ENCODE measurements at places on chromosomes 1 and 21.

DNA sequence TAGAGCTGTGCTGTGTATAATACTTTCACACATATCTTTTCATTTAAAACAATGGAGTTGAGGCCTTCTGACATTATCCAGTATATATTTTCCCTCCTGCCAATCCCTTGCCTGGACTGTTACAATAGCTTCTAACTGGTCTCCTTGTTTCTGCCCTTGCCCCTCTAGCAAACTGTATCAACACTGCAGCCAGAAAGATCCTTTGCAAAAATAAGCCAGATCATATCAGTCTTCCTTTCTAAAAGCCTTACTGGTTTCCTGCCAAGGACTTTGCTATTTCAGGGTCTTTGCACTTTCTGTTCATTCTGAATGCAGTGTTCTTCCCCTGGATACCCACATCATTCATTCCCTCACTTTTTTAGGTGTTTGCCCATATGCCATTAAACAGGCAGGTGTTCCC, 370.1 kb downstream of the PTBP2 start:
- H3K36me3 ChIP-seq: no peaks in the 10 kb centered on the region
- DNase-seq: no peak
- no peaks in the 10 kb centered on the region for H3K27me3 ChIP-seq
- no peak overlapping the region for H3K4me3 ChIP-seq
- no peaks in the 10 kb centered on the region for H3K4me1 ChIP-seq
- no peak overlapping the region for H3K27ac ChIP-seq

DNA sequence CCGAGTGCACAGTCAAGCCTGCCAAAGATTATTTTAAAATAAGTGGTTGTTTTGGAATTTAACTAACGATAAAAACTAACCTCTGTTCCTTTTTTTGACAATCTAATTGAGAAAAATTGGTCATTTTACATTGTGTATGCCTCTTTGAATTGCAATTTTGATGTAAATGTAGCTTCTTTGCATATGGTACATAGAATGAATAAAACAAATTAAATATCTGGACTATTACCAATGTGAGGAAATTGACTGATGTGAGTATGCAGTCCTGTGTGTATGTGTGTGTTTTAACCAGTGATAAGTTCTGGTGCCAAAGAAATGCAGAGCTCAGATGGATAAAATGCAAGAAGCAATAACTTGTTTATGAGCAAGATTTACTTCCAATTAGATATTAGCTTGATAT, 281.3 kb upstream of the ZP4 start:
- H3K4me3 ChIP-seq: no peak overlapping the region
- no peak overlapping the region for H3K27ac ChIP-seq
- no peaks in the 10 kb centered on the region for H3K36me3 ChIP-seq
- no peak for DNase-seq
- no peaks in the 10 kb centered on the region for H3K27me3 ChIP-seq

GRCh38 chr1:143666851-143667250, 304.9 kb downstream of the FAM72C start:
- H3K4me1 ChIP-seq: no peaks in the 10 kb centered on the region
- no peak overlapping the region for H3K4me3 ChIP-seq
- H3K27me3 ChIP-seq: no peaks in the 10 kb centered on the region
- no peak overlapping the region for H3K27ac ChIP-seq
- no peaks in the 10 kb centered on the region for H3K36me3 ChIP-seq

DNA sequence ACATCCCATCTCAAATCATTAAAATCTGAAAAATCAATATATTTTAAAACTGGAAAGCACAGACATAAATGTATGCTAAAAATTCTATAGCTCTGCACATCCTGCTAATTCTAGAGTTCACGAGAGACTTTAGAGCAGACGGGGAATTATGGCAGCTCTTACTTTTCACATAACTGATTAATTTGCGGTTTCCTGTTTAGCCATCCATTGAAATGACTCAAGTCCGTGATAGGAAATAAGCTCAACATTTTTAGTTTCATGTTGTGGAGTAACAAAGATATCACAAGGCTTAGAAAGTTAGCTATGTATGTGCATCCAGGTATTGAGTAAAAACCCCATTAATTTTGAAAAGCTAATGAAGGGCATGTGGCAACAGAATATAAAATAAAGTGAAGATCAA, 123.2 kb downstream of the SMYD2 start:
- H3K27ac ChIP-seq: peak overlapping the region; percentile 85
- H3K4me1 ChIP-seq: peaks cover 9% of the 10 kb centered on the region
- no peak for DNase-seq
- no peaks in the 10 kb centered on the region for H3K27me3 ChIP-seq

- H3K27me3 ChIP-seq: no peaks in the 10 kb centered on the region
- H3K4me3 ChIP-seq: no peak overlapping the region
- no peaks in the 10 kb centered on the region for H3K4me1 ChIP-seq
- DNase-seq: peak; percentile 18
Observed at GRCh38 chr1:150931773-150932172, 5.6 kb downstream of the SETDB1 start.

- H3K36me3 ChIP-seq: no peaks in the 10 kb centered on the region
- no peak overlapping the region for H3K27ac ChIP-seq
- no peak overlapping the region for H3K4me3 ChIP-seq
- DNase-seq: no peak
Observed at GRCh38 chr1:78070758-78071157, 25.0 kb downstream of the GIPC2 start.

- peak; percentile 90 for DNase-seq
- no peak overlapping the region for H3K4me3 ChIP-seq
- H3K4me1 ChIP-seq: peaks cover 9% of the 10 kb centered on the region
- H3K27ac ChIP-seq: peak overlapping the region; percentile 82
Observed at GRCh38 chr1:175129997-175130648, 62.5 kb downstream of the KIAA0040 start.

DNA sequence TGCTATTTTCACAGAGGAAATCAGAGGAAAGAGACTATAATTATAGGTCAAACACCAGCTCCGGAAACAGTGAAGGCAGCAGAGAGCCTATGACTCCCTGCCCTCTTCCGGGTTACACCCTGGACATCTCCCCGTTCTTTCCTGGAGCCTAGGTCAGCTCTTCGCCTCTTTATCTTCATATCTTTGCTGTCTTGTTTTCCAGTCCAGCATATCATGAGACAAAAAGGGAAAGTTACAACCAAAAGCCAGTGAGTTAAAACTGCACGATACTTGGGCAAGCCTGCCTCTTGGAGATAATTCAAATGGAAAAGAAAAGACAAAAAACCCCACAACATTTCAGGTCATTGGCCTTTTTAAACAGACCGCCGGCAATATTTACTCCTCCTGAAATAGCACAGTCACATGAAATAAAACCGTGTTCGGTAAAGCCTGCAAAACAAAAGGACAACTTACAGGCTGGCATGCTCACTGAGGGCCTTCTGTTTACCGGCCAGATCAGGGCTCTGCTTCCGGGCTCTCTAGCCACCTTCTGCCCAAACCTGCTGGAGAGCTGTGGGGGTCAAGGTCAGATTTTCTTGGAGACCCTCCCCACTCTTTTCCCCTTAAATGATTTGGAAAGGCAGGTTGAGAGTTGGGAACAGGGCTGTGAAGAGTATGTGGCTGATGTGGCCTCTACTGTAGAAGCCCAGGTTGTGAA, 42.8 kb upstream of the PPP2R5A start:
- H3K4me1 ChIP-seq: no peaks in the 10 kb centered on the region
- H3K36me3 ChIP-seq: no peaks in the 10 kb centered on the region
- no peak overlapping the region for H3K4me3 ChIP-seq
- no peak overlapping the region for H3K27ac ChIP-seq

- no peaks in the 10 kb centered on the region for H3K36me3 ChIP-seq
- H3K4me1 ChIP-seq: no peaks in the 10 kb centered on the region
- H3K27ac ChIP-seq: no peak overlapping the region
- no peak overlapping the region for H3K4me3 ChIP-seq
- H3K27me3 ChIP-seq: no peaks in the 10 kb centered on the region
Observed at GRCh38 chr1:67969446-67969845, 81.0 kb downstream of the DIRAS3 start.

- no peak overlapping the region for H3K4me3 ChIP-seq
- H3K4me1 ChIP-seq: no peaks in the 10 kb centered on the region
- no peaks in the 10 kb centered on the region for H3K36me3 ChIP-seq
- H3K27ac ChIP-seq: no peak overlapping the region
- DNase-seq: no peak
- no peaks in the 10 kb centered on the region for H3K27me3 ChIP-seq
Observed at GRCh38 chr1:38932571-38932970, 9.1 kb downstream of the RHBDL2 start.

- no peak for DNase-seq
- H3K27ac ChIP-seq: no peak overlapping the region
- no peaks in the 10 kb centered on the region for H3K36me3 ChIP-seq
- H3K4me3 ChIP-seq: no peak overlapping the region
- peaks cover 3% of the 10 kb centered on the region for H3K4me1 ChIP-seq
- no peaks in the 10 kb centered on the region for H3K27me3 ChIP-seq
Observed at GRCh38 chr1:163656095-163656759, 334.5 kb downstream of the NUF2 start.

DNA sequence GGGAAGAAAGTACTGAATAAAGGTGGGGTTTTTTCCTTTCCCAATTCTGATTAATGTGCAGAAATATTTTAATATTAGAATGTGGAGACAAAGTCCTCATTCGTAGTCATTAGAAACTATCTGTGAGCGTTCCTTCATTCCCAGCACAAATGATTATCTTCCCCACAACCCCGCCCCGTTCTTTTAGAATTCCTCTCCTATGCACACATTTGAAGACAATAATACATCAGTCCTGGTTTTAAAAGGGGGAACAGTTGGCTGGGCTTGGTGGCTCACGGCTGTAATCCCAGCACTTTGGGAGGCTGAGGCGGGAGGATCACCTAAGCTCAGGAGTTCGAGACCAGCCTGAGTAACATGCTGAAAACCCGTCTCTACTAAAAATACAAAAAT, 876 bp downstream of the ALDH9A1 start:
- no peak overlapping the region for H3K27ac ChIP-seq
- no peak for DNase-seq
- peak overlapping the region; percentile 27 for H3K4me3 ChIP-seq
- H3K36me3 ChIP-seq: no peaks in the 10 kb centered on the region

- no peaks in the 10 kb centered on the region for H3K27me3 ChIP-seq
- H3K36me3 ChIP-seq: no peaks in the 10 kb centered on the region
- H3K27ac ChIP-seq: no peak overlapping the region
Observed at GRCh38 chr1:3610527-3611169, 660 bp downstream of the MEGF6 start.

DNA sequence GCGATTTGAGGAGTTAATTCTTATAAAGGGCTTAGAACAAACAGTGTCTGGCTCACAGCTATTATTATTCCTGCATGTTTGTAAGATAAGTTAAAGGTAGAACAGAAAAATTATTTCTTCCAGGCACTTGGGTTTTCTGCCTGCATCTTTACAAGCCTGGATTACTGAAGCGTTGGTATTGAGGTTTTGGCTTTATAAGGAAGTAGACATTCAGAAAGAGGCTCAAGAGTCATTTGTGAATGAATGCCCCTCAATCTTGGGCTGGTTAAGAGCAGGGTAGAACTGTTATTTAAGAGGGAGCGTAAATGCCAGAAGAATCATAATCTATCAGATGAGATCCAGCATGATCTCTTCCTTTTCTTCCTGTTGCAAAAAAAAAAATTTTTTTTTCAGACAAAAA, 77.3 kb upstream of the ARID1A start:
- no peak overlapping the region for H3K27ac ChIP-seq
- no peak overlapping the region for H3K4me3 ChIP-seq
- H3K36me3 ChIP-seq: no peaks in the 10 kb centered on the region
- H3K27me3 ChIP-seq: no peaks in the 10 kb centered on the region

DNA sequence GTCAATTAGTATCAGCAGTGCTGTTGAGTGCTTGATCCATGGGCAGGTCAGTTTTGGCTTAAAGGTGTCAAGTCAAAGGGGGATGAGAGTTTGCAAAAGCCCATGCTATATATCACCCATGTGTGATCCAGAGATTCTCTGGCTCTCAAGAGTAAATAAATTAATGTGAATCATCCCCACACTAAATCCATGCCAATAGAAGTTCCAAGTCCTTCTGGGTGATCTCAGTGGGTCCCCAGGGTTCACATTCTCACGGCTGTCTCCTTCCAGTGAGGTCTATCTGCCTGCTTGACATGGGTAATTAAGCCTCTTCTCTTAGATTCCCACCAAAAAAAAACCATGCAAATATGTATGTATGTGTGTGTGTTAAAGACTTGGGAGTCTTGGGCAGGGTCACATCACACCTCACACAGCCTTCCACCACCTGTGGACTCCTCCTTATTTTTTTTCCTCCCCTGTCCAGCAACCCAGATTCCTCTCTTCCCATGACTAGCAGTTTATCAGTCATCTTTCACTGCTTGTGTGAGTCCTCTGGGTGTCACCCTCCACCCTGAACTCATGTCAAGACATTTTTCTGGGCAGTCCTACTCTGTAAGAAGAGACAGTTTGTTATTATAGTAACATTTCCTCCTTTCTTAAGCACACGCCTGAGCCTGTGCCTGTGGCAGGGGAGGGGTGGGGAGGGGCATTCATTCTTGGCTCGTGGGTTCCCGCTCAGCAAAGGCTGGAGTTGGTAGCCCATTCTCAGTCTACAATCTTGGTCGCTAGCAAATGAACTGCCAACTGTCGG, 14.3 kb upstream of the S100A11 start:
- H3K27me3 ChIP-seq: no peaks in the 10 kb centered on the region
- H3K36me3 ChIP-seq: no peaks in the 10 kb centered on the region
- no peak overlapping the region for H3K4me3 ChIP-seq
- H3K27ac ChIP-seq: no peak overlapping the region

DNA sequence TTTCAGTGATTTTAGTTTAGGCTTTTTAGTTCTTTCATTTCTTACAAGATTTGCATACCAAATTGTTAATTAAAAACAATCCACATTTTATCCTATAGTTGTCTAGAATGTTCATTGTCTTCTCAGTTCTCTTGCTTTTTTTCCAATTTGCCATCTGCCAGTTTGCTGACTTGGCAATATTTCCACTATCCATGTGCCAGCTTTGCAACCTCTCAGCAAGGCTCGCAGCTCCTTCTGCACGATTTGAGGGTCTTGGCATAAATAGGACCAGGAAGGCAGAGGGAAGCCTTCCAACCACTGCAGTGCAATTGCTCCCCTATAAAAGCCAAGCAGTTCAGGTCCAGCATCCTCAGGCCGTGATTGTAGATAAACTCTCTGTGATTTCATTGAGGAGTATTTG, 306.8 kb upstream of the FMN2 start:
- no peaks in the 10 kb centered on the region for H3K36me3 ChIP-seq
- H3K27ac ChIP-seq: no peak overlapping the region
- H3K4me1 ChIP-seq: no peaks in the 10 kb centered on the region
- DNase-seq: no peak
- H3K4me3 ChIP-seq: no peak overlapping the region

GRCh38 chr1:55073187-55073916, 34.0 kb downstream of the PCSK9 start:
- H3K27ac ChIP-seq: no peak overlapping the region
- H3K27me3 ChIP-seq: no peaks in the 10 kb centered on the region
- no peak for DNase-seq
- peaks cover 9% of the 10 kb centered on the region for H3K36me3 ChIP-seq
- H3K4me1 ChIP-seq: no peaks in the 10 kb centered on the region

All from mesendoderm (in vitro differentiated cells).